Progenitor cell of endocrine pancreas (in vitro differentiated cells): ENCODE measurements at places on chromosomes 12 and 14.

GRCh38 chr14:56112781-56113180 is 5.4 kb upstream of the PELI2 start:
- no peak for DNase-seq

DNA sequence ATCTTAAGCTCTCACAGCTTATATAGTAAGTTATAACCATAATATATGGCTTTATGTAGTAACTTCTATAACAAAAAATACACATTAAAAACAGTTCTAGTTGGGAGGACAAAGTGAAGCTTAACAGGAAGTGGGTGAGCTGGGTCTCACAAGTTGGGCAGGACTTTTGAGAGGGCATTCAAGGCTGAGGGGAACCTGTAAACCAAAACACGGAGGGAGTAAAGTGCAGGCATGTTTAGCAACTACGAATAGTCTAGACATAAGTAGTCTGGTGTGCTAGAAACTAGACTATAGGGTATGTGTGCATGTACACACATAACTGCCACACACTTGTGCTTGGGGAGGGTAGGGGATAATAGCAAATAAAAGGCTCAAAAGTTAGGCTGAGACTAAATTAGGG is 14.2 kb upstream of the NEK9 start:
- no peak for DNase-seq

GRCh38 chr14:34538871-34539406 is 562 bp downstream of the EAPP start:
- DNase-seq = no peak

- DNase-seq = no peak
Measured at GRCh38 chr14:74976264-74977113, 21.1 kb upstream of the PGF start.

GRCh38 chr14:50649691-50650090 is 18.4 kb downstream of the SAV1 start:
- DNase-seq = no peak

DNA sequence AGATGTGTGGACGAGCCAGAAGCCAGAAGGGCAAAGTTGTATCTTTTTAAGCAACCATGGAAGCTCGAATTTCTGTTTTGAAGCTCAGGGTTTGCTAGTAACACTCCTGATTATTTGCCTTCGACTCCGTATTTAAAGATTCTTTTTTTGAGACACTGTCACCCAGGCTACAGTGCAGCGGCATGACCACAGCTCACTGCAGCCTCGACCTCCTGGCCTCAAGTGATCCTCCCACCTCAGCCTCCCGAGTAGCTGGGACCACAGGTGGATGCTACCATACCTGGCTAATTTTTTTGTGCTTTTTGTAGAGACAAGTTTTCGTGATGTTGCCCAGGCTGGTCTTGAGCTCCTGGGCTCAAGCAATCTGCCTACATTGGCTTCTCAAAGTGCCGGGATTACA is 18.7 kb upstream of the OASL start:
- no peak for DNase-seq

- DNase-seq = no peak
Measured at GRCh38 chr14:34035177-34035933, 84.5 kb upstream of the EGLN3 start.

DNA sequence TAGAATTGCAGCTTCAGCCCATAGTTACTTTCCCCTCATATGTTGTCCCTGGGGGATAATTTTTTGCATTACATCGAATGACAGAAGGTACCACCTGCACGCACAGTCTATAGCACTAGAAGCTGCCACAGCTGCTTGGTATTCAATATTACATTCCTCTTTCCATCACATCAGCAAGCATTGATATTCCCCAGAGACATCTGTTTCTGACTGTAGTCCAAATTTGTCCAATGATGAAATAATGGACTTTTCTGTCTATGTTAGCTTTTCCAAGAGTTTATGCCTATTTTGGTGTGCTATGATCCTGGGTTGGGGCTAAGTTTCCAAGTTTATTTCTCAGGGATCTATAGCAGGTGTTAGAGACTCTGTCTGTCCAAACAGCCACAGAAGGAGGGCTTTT is 335.4 kb downstream of the LRIG3 start:
- no peak for DNase-seq

GRCh38 chr14:57139173-57139572 is 129.5 kb downstream of the EXOC5 start:
- DNase-seq = no peak
